ENCODE measurements at places on chromosomes 3 and 15.

- DNase-seq, result no peak
These were observed 22.6 kb downstream of the PDZRN3 start for GRCh38 chr3:73602170-73602569.

DNA sequence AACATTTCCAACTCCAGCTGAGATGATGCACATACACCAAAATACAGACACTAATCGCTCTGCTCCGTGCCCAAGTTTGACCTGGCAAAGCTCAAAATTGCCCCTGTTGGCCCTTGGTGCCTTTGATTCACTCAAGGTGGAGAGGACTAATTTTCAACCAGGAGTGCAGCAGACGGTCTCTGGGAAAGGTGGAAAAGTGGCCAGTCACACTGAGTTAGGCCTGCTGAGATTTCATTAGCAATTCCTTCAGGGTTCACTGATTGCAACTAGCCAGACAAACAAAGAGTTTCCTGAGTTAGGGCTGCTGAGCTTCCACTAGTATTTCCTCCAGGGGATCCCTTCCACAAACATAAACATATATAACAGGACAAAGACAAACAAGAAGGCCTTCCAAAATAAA lies 28.7 kb upstream of the LHFPL4 start:
- DNase-seq, result no peak

DNA sequence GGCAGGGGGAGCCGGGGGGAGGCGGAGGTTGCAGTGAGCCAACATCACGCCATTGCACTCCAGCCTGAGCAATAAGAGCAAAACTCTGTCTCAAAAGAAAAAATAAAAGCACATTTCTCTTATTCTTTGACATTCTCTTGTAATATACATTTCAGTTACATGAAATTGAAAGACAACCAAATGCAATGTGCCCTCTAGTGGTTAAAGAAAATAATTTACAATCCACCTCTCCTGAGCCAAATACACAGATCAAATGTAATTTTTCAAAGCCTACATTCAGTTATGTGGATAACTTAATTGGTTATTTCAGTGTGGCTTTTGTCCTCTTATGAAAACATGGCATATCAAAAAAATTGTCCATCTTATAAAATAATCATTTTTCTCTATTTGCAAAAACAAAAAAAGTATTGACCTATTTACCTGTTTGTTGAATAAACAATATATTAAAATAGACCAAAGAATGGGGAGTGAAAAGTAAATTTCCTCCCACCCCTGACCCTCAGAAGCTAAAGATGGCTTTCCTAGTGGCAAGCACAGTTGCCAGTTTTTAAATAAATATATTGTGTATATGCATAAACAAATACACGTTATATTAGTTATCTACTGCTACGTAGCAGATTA lies 14.2 kb upstream of the U2SURP start:
- DNase-seq, result no peak

DNA sequence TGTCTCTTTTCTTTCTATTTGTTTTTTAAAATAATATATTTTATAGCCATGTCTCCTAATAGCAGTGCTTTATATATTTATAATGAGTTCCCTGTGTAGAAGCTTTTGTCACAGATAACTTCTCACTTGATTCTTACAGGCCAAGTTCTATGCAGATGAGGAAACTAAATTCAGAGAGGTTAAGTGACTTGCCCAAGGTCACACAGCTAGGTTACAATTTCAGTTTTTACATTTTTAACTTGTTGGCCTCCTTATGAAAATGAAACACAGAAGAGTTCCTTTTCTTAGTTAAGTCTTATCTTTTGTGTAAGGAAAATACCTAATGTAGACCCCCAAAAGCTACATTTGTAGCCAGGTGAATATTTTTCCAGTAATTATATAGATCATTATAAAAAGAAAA lies 83.3 kb upstream of the SOX2 start:
- no peak for DNase-seq

DNA sequence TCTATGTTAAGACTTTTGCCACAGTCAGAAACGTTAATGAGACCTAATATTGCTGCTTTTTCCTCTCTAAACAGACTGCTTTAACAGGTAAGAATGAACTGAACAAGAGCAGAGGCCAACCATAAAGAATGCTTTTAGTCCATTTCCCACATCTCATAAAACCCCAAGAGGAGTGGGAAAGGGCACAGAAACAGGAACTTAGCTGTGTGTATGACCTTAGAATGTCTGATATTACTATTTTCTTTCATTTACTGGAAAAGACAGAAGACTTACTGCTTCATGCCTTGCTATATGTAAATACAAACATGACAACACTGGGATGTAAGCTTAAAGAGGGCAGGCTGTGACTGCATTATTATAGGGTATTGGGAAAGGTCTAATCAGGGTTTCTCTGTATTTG lies 115.0 kb downstream of the ISL2 start:
- DNase-seq, result no peak

- DNase-seq, result no peak
These were observed 25.6 kb upstream of the MAP3K13 start for GRCh38 chr3:185337231-185337816.

DNA sequence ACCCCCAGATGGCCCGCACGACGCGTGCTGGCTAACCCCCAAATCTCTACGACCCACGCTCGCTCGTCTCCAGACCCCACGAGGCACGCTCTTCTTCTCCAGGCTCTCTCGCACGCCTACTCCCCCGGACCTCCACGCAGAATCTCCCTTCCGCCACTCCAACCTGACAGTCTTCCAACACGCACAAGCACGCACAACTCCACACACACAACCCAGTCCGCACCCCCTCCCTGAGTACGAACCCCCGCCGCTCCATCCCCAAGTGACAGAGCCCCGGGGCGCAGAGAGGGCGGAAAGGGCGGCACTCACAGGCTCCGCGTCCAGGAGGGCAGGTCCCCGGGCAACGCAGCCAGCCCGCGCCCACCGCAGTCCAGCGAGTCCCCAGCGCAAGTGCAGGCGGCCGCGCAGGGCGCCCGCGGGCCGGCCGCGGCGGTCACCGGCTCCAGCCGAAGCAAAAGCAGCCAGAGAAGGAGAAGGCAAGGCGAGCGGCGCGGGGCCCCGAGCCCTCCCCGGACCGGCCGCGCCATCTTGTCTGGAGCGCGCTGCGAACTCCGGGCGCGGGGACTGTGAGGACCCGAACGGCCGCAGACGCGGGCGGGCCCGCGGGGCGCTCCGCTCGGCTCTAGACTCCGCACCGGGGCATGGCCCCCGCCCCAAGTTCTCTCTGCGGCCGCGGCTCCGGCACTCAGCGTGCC lies 794 bp downstream of the LRIG1 start:
- no peak for DNase-seq

Measured in NCI-H2081 treated with DMSO at 0.1 percent for 48 hours (cell line).